ENCODE measurements at places on chromosomes 2 and 18.

GRCh38 chr2:229033816-229034215 lies 237.3 kb downstream of the PID1 start:
- ATAC-seq: no peak

GRCh38 chr2:30472326-30472725 lies 25.3 kb downstream of the LCLAT1 start:
- no peak for ATAC-seq

DNA sequence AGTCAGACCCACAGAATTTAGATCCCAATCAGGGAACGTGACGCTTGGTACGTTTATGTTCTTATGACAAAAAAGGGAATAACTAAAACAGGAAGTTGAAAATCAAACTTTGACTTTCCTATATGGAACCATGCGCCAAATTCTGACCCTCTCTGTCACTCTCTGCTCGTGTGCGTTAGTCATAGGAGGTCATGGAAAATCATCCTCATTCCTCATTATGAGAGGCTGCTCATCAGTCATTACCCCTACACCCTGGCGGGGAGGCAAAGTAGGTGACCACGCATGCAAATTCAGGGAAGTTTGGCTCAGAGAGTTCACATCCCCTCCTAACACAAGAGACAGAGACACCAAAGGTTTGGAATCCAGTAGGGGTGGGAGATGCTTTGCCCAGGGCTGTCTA lies 15.5 kb downstream of the IL1F10 start:
- ATAC-seq: no peak

DNA sequence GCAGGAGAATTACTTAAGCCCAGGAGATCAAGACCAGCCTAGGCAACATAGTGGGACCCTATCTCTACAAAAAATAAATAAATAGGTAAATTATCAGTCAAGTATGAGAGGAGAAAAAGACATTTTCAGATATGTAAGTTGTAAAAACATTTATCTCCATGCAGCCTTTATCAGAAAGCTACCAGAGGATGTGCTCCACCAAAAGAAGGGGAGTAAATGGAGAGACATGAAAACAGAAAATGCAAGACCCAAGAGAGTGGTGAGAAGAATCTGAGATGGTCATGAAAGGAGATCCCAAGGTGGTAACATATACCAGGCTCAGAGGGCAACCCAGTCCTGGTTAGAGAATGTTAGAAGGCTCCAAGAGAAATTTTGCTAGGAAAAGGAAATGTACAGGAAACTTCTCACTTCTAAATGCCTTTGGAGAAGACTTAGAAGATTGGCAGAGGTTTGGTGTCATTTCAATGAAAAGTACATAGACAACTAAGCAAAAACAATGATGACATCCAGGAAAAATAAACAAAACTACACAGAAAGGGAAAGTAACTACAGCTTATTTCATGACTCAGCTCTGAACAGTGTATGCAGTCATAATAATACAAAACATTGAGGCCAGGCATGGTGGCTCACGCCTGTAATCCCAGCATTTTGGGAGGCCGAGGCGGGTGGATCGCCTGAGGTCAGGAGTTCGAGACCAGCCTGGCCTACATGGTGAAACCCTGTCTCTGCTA lies 19.5 kb downstream of the CIB4 start:
- no peak for ATAC-seq

DNA sequence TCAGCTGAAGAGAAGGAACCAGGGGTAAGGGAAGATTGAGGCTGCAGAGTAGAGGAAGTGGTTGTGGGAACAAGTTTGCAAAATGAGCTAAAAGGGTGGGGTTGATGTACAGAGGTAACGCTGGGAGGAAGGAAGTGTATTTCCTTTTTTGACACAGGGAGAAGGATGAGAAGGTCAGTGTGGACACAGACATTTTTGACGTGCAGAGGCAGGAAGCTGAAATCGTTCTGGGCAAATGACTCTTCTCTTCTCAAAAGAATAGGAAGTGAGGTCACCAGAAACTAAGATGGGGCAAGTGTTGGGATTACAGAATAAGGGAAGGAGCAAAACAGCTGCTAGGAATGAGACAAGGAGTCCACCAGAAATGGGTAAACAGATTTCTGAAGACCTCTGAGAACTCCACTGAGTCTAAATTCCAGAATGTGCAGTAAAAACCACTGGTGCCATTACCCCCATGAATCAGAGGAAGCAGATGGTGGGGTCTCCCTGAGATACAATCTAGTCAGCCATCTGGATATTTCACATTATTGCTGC lies 20.0 kb upstream of the RNF149 start:
- peak; percentile 89 for ATAC-seq

- ATAC-seq: no peak
Observed at GRCh38 chr2:86075886-86076285, 29.8 kb downstream of the POLR1A start.

Data from esophagus mucosa (tissue), 1 donor.